ENCODE measurements at places on chromosomes 4 and X.

DNA sequence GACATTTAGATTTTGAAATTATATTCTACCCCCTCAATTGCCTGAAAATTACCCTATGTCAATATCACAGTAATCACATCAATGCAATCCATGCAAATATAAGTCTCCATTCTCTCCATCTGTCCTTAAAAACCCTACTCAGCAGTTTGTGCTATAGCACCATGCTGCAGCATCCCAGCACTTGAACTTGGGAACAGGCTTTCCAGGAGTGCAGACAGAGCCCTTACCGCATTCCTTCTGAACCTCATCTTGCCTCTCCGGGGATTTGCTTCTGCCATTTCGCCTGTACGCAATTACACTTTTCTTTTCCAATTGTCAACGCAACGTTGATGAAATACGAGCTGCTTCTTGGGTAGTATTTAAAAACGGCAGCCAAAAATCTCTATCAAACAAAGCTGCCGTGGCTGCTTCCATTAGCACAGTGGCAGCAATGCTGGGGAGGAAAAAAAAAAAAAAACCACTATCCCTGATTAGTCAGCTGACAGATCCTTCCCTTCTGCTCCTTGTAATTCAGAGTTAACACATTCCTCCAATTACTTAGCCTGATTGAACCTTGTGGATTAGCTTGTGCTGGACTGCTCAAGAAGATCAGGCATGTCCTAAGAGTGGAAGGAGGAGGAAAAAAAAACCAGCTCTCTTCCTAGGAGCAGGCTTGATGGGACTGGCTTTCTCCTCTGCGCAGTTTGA, 65.6 kb downstream of the MCF2 start:
- DNase-seq, result no peak

DNA sequence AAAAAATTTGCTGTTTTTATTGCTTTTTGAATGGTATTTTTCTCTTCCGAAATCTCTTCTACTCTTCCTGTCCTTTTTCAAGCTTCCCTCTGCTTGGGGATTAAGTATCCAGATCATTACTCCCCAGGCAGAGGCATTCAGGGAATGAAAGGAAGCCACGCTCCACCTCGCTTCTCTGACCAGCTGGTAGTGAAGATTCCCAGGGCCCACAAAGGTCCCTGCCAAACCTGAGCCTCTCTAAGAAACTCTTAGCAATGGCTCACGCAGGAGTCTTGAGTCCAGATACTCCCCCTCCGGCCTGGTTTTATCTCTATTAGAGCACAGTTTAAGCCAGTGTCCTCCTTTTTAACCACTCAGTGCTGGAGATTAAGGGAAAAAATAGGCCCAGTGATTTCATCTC, 51.4 kb upstream of the SOD3 start:
- DNase-seq, result no peak

DNA sequence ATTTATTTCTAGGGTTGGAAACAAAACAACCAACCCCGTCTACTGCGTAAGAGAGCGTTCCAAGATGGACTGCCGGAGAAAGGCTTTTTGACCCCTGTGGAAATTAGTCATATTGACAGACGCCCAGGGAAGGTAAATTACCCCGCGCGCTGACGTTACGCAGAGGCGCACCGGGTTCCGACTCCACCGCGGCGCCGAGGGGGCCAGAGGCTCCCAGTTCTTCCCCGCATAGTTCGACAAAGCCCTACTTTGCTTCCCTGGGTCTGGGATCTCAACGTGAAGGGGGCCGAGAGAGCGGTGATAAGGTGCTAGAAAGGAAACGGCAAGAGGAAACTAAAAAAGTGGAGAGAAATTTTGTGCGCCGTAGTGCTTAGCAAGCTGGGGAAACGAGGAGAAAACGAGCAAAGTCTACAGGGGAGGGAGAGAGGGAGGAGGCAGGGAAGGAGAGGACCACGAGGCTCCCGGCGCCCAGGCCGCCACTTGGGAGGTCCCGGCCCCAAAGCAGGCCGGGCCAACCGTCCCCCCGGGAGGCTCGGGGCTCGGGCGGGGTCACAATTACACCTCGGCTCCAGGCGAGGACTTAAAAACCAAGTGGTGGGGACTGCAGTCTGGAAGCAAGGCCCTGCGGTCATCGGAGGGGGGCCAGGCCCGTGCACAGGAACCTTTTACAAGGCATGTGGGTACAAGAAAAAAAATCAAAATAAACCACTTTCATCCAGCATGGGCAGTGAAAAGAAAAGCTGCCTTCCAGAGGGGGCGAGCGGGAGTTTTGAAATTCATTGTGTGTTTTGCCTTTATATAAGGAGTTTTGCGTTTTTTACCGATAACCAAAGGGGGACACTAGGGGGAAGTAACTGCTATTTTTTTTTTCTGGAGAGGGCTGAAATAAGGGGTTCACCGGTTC, 13.2 kb downstream of the HAND2 start:
- no peak for DNase-seq

GRCh38 chr4:96103086-96103485, 263.2 kb downstream of the PDHA2 start:
- no peak for DNase-seq

- DNase-seq, result no peak
Observed at GRCh38 chr4:96009427-96010119, 169.7 kb downstream of the PDHA2 start.

GRCh38 chr4:150818661-150819060, 196.4 kb downstream of the LRBA start:
- DNase-seq, result no peak

DNA sequence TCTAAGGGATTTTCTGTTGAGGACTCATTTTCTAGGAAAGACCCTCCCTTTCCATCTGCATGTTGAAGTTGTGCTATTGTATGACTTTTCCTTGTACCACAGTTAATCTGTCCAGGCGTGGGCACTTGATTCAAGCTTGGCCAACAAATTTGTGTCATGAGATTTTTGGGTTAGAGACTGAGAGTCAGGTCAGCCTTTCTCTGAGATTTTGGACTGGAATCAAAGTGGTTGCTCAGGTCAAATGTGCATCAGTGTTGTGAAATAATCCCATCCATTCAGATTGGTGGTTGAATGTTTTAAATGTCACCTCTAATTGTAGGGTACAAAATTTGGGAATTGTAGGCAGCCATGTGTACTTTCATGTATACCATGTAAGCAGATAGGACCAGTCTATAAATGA, 545.2 kb upstream of the IGFBP7 start:
- DNase-seq, result no peak

GRCh38 chr4:148203056-148203898, 238.9 kb downstream of the NR3C2 start:
- no peak for DNase-seq

- no peak for DNase-seq
Observed at GRCh38 chrX:152806035-152806434, 24.5 kb downstream of the CETN2 start.

All from stimulated activated CD4-positive, alpha-beta T cell treated with anti-CD3 and anti-CD28 coated beads, Interleukin-2, amount 100 ng/mL, for 4 hours (primary cell).